ENCODE measurements at places on chromosomes 3 and 15.

DNA sequence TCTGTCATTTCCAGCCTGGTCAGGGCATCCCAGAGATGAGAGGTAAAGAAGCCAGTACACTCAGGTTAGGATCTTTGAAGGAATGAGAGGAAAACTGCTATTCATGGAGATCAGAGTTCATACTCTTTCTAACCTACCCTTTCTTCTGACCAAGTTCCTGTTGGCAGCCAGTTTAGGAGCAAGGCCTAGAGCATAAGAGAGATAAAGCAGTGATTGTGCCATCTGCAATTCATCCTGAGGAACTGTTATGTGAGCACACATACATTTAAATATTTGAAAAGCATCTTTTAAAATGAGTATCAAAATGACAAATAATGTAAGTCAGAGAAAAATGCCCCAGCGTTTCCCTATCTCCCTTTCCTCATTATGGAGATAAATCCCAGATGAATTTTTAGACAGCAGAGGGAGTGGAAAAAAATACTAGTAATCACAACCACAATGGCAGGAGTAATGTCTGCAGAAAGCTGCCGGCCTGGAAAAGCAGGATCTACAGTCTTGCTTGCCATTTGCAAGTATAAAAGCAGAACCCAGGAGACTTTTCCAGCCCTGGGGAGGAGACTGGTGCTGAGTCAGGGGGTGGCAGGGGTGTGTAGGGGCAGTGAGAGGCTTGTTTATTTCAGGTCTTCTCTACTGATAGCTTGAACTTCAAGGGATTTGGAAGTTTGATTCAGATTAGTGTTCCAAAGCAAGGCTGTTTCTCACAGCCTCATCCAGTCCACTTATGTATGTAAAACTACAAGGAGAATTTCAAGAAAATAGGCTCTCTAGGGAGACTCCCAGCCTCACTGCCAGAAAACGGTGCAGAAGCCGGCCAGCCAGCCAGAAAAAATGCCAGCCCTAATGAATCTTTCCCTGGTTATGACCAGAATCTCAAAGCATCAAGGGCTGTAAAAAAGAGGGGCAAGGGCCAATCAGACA is 1052.4 kb downstream of the TUSC7 start:
- DNase-seq, result no peak

GRCh38 chr3:161413855-161414210 is 42.5 kb upstream of the SPTSSB start:
- DNase-seq, result no peak

DNA sequence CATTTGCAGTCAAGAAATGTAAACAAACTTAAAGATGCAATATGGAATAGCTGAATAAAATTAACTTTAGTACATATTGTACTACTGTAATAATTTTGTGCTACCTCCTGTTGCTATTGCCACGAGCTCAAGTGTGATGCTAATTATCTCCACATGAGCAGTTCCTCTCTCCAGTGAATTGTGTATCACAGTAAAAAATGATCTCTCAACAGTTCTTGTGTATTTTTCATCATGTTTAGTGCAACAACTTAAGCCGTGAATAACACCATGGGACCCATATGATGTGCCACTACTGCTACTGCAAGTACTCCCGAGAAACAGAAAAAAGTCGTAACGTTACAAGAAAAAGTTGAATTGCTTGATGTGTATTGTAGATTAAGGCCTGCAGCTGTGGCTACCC is 12.4 kb downstream of the RIOX2 start:
- DNase-seq, result no peak

DNA sequence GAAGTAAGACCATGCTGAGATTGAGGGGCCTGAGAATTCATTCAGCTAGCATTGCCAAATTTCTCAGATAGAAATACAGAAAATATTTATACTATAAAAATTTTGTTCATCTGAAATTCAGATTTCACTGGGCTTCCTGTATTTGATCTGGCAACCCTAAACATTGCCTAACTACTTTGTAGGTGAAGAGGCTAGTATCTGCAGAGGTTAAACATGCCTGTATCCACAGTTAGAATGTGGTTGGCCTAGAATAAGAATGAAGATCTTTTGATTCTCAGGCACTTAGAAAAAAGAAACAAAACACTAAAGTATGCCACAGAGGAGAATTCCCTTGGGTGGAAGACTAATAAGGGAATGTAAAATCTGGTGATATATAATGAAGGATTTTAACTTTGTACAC is 189.0 kb downstream of the DIPK2A start:
- no peak for DNase-seq

DNA sequence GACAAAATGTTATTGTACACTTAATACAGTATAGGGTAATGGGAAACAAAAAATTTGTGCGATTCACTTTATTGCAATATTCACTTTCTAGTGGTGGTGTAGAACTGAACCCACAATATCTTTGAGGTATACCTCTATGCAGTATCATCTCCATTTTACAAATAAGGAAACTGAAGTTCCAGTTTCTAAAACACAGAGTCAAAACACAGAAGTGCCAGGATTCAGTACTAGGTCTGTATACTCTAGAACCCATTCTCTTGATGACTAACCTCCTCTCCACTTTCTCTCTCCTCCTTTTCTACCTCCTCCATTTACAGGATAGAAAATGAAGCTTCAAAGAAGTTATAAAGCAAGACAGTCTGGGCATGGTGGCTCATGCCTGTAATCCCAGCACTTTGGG is 62.2 kb downstream of the MB21D2 start:
- no peak for DNase-seq

GRCh38 chr3:123143669-123144411 is 57.9 kb upstream of the SEC22A start:
- peak; percentile 63 for DNase-seq

DNA sequence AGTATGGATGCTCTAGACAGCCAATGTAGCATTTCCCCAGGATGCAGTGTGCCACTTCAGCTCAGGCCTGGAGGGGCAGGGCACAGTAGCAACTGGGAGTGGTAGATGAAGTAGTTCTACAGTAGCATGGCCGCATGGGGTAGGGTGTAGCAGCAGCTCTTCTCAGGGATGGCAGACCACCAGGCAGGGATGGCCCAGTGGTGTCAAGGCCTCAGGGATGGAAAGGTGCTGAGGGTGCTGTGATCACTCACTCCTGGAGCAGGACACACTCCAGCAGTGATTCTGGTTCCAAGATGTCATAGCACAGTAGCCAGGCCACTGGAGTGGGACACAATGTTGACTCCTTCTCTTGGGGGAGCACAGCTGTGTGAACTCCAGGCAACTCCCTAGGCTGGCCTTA is 210.9 kb upstream of the LYSMD4 start:
- no peak for DNase-seq

GRCh38 chr15:73183071-73183470 is 130.8 kb downstream of the NEO1 start:
- no peak for DNase-seq

DNA sequence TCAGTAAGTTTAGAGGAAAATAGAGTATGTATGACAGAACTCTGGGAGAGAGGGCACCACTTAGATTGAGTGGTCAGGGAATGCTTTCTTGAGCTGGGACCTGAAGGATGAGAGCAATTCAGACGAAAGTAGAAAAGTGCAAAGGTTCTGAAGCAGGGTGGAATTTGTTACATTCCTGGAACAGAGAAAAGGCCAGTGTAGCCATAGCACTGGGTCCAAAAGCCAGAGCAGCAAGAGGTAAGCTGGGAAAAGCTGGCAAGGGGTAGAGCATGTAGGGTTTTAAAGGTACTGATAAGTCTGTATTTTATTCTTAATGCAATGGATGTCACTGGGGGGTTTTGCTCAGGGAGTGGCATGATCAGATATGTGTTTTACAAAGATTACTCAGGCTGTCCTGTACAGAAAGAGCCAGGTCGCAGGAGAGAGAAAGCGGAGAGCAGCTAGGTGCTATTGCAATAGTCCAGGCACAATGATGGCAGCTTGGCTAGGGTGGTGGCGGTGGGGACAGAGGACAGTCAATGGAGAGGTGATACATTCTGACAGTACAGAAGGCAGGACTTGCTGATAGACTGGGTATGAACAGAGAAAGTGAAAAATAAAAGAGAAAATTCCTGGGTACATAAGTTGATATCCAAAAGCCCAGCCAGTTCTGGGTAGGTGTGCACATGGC is 17.0 kb downstream of the FSTL1 start:
- no peak for DNase-seq

Data from RCC 7860 (cell line).